NCI-H748 treated with DMSO at 0.1 percent for 48 hours (cell line): ENCODE measurements at places on chromosomes 11 and 22.

GRCh38 chr22:48906216-48906835 is 921.3 kb downstream of the BRD1 start:
- DNase-seq = no peak

- no peak for DNase-seq
Observed at GRCh38 chr11:48095779-48096470, 115.6 kb downstream of the PTPRJ start.

- no peak for DNase-seq
Observed at GRCh38 chr11:72023335-72023734, 24.6 kb downstream of the IL18BP start.

DNA sequence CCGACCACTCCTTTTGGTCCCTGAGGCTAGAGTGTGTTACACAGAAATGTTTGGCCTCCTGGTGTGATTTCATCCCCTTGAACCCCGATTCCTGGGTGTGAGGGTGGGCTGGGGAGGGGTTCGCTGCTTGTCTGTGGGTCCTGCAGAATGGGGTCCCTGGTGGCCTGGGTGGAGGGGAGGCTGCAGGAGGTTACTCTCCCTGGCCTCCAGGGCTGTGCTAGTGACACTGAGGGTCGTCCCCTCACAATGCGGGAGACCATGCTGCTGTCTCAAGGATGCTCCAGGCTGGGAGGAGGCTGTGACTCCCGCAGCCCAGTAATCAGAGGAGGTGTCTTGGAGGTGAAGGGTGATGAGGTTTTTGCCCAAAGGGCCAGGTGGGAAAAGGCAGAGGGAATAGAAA is 17.0 kb upstream of the OMP start:
- no peak for DNase-seq

DNA sequence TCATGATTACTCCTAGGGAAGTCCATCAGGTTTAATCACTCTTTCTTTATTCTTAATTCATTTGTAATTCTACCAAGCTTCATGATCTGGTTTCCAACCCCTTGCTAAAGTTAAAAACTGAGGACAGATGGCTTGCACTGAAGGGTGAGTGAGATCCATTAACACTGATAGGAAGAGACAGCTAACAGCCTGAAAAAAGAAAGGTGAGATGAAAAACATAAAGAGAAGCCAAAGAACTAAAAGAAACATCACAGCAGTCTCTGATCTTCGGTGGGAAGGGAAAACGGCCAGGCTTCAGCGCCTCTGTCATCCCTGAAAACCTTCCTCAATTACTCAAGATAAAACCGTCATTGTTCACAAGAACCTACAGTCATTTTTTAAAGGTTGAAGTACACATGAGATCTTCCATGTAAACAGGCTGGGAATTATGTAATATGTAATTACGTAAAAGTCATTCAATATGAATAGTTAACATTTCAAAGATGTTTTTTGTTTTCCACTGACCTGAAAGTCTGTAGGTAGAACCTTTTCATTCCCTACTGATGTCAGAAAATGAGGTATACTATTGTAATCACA is 41.3 kb downstream of the VSIG10L2 start:
- DNase-seq = no peak

DNA sequence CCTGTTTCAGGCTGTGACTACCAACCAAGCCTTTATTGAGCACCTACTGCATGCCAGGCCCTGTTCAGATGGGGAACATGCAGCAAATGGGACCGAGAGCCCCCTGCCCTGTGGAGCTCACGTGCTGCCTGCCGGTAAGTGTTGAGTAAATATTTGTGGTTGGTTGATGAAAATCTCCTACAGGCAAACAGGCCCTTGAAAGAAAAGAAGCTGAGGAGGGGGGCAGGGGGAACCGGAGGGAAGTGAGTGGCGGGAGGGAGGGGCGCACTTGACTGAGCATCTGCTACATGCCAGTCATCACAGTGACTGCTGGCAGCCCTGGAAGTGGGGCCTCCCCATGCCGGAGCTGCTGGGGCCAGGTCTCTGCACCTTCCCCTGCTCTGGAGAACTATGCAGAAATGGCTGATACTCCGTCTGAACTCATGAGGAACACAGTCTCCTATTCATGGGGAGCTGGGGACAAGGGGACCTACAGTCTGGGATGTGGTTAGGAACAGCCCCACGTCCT is 34.2 kb downstream of the MACROD1 start:
- DNase-seq = no peak

DNA sequence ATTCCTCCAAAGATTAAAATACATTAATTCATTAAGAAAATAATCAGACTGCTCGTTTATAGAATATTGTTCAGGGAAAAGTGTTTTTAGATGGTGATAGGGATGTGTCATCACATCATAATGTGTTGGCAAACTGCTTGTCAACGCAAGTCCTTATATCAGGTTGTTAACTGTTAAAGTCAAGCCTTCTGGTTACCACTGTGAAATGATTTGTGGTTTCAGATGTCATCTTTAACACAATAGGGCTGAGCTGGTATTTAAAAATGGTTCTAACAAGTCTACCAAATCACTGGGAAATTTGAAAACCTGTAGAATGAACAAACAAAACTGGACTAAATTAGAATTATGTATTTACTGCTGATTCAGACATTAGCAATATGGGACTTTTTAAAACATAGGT is 2.4 kb upstream of the MMP13 start:
- DNase-seq = no peak
